ENCODE measurements at places on chromosomes 11 and 22.

DNA sequence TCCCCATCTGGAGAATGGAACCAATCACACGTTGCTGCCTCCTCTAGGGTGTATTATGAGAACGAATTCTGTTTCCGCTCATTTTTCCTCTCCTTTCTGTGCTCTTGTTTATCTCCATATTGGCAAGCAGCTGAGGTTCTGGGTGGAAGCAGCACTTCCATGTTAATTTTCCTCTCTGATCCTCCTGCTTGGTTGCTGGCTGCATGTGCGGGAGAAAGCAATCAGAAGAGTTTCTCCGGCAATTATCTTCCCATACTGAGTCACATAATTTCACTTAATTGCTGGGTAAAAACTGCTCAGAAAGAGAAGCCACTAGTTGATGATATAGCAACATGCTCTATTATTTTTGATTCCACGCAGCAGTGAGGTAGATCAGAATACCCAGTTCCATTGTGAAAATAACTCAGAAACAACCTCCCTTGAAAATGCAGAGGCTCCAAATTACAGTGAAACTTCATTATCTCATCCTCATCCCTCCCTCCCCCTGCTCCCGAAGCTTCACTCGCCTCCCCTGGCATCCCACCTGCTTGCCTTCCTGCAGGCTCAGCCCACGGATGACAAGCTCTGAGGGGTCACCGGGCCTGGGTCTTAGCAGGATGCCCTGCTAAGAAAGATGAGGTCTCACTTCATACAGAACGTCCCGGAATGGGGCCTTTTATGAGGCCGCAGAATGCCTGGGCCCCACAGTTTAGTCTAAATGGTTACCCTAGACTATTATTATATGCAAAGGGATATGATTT lies 20.4 kb downstream of the FXYD6 start:
- no peak for DNase-seq

DNA sequence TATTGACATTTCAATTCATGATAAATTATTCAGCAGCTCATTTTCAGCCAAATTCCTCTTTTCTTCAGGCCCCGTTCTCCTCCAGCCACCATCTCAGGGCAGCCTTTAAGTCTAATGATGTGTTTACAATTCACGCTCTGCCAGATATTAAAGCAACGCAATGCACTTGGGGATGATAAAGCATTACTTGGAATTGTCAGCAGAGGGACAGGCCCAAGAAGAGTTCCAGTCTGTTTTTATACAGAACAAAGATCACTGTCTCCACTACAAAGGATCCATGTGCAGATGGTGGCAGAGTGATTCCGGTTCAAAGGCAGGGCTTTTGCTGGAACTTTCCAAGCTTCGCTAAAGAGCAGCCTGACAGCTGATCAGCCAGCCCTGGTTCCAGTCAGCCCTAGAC lies 13.6 kb upstream of the GALNT18 start:
- DNase-seq: no peak

GRCh38 chr11:18253233-18253632 lies 4.8 kb upstream of the SAA2 start:
- no peak for DNase-seq

- no peak for DNase-seq
Observed at GRCh38 chr11:76337923-76338322, 43.0 kb downstream of the THAP12 start.

GRCh38 chr22:40453671-40454070 lies 83.3 kb downstream of the SGSM3 start:
- DNase-seq: no peak

Data from HepG2 (cell line).